ENCODE measurements at places on chromosomes 16 and 17. TPM values are rescaled to one million over a fixed set of nuclear protein-coding genes. Genes with fewer than 3 reads are reported as not detected.

KRTAP4-9 gene
- not detected for total RNA-seq

PABPN1L gene
- not detected for total RNA-seq

CTF1 gene
- total RNA-seq, result 0.92 TPM

CDH1 gene
- total RNA-seq, result not detected

WNK4 gene
- 0.64 TPM for total RNA-seq

SMURF2 gene
- total RNA-seq, result 11.0 TPM

- DNase-seq, result peak; percentile 55
Measured at GRCh38 chr17:76623271-76624146, 20.0 kb downstream of the ST6GALNAC1 start.

DNA sequence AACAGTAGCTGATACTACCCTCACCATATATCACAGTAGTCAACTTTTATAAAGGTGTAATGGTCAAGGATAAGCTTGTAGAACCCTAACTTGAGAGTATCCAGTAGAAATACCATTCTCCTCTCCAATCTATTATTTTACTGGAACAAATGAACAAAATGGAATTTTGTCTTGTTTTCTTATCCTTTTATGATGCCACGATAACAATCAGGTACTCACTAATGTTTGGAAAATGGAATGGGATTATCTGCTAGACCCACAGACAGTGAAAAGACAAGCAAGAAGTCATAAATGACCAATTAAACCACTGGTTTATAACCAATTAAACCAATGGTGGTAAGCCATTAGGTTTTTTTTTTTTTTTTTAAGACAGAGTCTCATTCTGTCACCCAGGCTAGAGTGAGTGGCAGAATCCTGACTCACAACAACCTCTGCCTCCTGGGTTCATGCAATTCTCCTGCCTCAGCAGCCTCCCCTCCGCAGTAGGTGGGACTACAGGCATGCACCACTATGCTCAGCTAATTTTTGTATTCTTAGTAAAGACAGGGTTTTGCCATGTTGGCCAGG lies 10.4 kb downstream of the GPATCH8 start:
- DNase-seq, result no peak

DNA sequence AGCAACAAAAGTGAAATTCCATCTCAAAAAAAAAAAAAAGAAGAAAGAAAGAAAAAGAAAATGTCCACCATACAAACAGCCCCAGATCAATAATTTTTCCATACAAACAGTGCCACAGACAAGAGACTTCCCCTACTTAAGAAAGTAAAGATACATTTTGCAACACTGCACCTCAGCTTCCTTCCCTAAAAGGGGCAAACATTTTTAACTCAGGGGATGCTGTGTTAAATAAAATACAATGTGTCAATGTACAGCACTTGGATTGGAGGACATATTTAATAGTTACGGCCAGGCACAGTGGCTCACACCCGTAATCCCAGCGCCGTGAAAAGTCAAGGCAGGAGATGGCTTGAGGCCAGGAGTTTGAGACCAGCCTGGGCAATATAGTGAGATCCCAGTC lies 22.3 kb downstream of the MYH11 start:
- DNase-seq, result no peak

- DNase-seq, result no peak
Measured at GRCh38 chr16:10951026-10951425, 6.7 kb downstream of the CLEC16A start.

DNA sequence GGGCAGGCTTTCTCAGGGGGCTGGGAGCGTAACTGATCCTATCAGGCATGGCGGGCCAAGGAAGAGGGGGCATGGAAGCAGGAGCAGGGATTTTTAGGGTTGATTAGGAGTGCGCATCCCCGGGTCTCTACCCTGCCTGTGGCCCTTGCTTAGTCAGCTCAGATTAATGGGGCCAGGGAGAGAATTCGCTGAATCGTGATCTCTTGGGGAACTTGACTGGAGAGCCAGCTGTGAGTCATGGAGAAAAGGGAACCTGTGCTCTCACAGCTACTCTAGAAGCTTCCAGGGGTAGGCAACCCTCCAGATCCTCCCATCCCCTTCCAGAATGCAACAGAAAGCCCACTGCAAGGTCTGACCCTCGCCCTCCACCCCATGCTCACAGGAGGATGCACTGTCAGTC lies 3.6 kb downstream of the FOXN1 start:
- no peak for DNase-seq

GRCh38 chr17:80862481-80862961 lies 129.1 kb upstream of the CHMP6 start:
- no peak for DNase-seq

DNA sequence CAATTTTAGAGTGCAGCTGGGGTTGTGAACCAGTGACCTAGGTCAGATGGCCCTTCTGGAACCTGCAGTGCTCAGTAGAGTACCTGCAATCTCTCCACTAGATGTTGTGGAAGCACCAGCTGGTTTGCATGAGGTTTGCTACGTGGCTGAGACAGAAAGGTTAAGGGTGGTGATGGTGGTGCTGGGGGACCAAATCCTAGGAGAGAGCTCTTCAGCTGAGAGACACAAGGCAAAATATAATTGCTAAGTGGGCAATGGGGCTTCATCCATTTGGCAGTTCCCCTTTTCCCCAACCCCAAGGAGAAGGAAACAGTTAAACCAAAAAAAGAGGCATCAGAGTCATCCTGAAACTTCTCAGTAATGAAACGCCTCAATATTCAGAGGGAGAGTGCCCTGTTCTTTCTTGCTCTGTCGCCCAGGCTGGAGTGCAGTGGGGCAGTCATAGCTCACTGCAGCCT lies 13.9 kb downstream of the ITPRIPL2 start:
- DNase-seq, result no peak

DNA sequence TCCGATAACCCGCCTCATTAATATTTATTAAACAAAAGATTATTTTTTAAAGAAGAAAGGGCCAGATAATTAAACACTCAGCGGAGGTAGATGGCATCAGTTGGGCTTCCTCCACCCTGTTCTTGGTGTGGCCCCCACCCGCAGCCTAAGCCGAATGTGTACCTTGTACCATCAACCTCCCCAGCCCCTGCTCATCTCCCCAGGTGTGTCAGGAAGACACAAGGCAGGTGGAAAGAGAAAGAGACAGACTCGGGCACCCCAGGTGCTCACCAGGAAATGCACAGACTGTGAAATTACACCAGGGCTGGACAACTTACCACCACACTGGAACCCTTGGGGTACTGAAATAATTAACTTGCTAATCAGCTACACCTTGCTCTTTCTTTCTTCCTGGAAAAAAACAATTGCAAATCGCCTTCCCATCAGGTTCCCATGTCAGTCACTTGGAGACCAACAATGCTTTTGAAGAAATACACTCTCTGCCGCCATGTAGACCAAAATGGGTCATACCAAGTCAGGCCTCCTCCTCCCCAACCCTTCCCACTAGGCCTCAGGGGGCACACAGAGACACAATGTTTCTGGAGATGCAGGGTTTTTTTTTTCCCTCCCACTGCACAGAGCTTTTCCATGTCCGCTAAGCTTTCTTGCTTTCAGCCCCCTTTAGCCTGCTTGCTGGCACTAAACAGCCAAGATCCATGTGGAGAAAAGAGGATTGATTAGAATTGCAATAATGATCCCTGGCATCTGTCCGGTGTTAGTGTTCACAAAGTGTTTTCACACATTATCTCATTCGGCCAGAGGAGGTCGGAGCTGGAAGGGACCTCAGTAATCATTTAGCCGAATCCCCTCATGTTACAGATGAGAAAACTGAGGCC lies 8.6 kb upstream of the LHX1 start:
- no peak for DNase-seq

DNA sequence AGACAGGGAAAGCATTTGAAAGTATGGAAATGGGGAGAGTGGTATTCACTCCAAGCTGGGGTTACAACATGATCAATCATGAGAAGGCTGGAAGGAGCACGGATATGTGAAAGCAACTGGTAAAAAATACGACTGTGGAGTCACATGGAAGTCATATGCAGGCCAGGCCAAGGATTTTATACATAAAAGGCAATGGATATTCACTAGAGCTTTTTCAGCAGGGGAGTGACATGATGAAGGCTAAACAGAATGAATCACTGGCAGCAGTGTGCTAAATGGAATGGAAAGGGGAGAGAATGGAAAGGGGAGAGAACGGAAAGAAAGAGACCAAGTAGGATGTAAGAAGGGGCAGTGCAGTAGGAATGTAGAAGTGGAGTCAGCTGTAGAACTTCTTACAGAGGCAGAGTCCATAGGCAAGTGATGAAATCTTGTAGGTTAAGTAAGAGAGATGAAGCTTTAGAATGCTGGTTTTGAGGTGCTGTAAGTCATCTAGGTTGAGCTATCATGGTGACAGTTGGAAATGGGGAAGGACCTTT lies 13.0 kb upstream of the NETO2 start:
- no peak for DNase-seq

- DNase-seq, result no peak
Measured at GRCh38 chr16:60646631-60647030, 1389.6 kb downstream of the CDH8 start.

Data from NCI-H460 (cell line).